ENCODE measurements at places on chromosomes 1 and 21.

GRCh38 chr1:111733992-111734341 lies 5.2 kb downstream of the INKA2 start:
- no peak for DNase-seq

- DNase-seq = no peak
These were observed 134.1 kb upstream of the RAB4A start for GRCh38 chr1:229136822-229137221.

DNA sequence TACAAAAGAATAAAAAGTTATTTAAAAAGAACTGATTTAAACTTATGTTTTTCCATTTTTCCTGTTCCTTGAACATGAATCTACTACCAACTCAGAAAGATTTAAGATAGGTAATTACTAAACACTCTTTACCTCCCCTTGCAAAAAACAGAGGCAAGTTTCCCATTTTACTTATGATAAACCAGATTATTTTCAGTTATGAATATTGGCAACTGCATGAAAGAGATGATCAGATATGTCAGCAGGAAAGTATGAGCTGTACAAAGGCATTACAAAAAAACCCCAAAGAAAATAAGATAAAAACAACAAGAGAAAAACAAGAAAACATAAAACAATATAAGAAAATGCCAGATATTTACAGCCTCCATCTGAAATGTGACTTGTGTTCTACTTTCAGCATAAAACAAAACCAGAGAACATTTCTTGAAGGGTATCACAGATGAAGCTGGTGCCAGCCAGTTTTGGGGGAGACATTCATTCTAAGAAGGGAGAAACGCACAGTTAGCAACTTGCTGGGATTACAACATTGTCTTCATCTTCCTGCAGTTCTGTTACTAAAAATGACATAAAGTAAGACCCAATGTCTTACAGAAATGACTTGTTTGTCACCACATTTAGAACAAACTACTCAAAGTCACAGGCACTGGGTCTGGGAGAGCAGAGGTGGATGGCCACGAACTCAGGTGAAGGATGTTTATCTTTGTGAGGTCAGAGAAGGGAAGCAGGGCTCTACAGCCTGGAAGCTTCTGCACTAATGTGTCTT lies 19.1 kb downstream of the ZC3H12A start:
- no peak for DNase-seq

- DNase-seq = no peak
These were observed 41.9 kb downstream of the ASTN1 start for GRCh38 chr1:177122461-177123251.

DNA sequence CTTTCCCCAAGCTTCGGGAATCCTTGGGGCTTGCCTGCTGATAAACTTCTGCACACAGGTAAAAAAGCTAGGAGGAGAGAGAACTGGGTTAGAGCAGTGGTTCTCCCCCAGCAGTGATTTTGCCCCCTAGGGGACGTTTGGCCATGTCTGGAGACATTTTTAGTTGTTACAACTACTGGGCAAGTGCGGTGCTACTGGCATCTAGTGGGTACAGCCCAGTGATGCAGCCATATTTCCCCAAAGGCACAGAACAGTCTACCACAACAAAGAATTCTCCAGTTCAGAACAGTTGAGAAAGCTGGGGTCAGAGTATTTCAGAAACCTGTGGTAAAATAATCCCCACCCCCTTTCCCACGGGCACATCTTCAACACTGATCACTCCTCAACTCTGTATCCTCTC lies 41.3 kb downstream of the LRRC71 start:
- peak; percentile 37 for DNase-seq

- DNase-seq = peak; percentile 36
These were observed at the start of gene ARHGEF16 for GRCh38 chr1:3453891-3454810. Gene ARHGEF16 (plus strand): TSS chr1:3454665. CDS start chr1:3463085, 8,420 bp downstream.

DNA sequence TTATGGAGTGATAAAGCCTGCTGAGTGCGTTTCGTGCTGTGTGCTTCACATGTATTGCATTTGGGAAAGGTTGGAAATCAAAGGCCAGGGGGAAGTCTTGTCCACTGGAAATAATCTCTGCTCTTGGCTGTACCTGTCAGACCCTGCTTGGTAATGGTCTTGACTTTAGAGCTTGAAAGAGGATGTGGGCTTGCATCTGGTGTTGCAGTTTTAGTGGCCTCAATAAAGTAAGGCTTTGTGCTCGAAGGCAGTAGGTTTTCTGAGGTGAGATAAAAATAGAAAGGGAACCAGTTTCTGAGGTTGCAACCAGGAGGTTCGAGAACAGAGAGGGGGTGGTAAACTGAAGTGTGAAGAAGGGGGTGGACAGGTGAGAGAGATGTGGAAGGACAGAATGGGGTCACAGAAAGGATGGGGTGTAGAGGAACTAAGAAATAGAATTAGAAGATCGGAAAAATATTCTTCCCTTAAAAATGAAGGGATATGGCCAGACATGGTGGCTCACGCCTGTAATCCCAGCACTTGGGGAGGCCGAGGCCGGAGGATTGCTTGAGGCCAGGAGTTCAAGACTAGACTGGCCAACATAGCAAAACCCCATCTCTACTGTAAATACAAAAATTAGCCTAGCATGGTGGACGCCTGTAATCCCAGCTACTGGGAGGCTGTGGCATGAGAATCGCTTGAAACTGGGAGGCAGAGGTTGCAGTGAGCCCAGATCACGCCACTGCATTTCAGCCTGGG lies 1.5 kb downstream of the S100PBP start:
- peak; percentile 22 for DNase-seq

DNA sequence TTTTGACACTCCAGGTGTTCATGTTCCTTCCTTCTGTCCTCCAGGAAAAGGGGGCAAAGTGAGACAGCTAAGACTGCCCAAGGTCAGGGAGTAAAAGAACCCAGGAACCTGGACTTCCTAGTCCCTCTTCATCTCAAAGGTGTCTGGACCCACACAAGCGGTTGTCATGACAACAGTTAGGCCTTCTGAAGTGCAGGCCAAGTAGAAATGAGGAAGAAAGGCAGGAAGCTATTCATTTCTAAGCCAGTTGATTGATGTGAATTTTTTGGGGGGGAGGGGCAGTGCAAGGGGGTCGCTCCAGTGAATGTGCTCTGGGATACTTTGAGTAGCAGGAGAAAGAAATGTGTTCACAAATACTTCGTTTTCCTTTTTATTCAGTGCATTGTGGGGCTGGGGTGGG lies 114.3 kb downstream of the NAV1 start:
- no peak for DNase-seq

DNA sequence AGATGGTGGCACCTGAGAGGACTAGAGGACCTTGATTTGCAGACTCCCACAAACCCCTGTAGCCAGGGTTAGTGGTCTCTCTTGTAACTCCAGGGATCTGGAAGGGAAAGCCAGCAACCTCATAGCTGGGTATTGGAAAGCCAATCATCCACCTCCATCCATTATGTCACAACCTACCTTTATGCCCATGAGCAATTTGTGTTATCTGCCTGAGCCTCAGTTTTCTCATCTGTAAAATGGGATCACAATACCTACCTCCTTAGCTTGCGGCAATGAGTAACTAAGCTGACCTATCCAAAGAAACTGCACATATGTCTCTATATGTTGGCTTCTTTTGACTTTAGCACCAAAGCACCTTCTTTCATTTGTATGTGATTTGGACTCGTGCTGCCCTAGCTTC lies 14.5 kb downstream of the DLGAP3 start:
- DNase-seq = no peak

DNA sequence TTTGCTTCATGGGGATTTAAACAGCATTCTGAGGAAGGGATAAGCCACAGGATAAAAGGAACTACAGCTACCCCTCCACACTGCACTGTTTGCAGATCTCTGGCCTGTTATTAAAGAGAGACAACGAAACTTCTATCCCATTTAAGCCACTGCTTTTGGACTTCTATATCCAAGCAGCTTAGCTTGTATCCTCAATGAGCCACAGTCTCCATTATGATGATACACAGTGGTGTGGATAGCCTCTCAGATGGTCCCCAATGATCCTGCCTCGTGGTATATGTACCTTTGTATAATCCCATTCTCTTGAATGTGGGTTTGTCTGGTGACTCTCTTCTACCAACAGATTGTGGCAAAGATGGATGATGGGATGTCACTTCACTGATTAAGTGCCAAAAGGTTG lies 36.0 kb upstream of the MARK1 start:
- DNase-seq = no peak

GRCh38 chr1:170063109-170063826 lies 11.2 kb downstream of the KIFAP3 start:
- no peak for DNase-seq

DNA sequence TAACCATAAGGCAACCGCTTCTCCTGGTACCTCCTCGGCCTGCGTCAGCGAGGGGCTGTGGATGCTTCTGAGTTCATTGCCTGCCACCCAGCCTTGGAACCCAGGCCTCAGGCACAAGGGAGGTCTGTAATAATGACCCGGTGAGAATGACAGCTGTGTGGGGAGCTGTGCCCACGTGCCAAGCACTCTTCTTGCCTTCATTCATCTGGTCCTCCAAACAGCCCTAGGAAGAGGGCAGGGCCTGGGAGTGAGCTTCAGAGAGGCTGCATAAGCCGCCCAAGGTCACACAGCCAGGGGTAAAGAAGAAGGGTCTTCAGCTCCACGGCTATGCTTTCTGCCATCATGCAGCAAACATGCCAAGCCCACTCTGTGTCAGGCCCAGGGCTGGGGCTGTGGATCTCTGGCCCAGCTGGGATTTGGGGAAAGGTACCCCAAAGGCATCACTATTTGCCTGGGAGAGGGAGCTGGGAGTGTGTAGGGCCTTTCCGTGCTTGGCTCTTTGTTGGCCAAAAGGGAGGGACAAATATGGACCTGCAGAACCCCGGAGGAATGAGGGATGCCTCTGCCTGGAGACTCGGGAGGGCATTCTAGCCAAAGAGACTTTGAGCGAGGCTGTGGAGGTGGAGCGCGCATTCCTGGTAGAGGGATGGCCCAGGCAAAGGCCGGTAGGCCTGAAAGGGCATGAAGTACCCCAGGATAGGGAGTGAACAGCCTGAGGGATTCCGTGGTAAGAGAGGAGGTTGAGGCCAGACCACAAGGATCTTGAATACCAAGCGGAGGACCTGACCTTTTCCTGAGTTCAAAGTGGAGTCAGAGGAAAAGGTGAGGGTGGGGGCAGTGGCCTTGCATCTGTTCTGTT lies 10.1 kb upstream of the EDN2 start:
- DNase-seq = no peak

DNA sequence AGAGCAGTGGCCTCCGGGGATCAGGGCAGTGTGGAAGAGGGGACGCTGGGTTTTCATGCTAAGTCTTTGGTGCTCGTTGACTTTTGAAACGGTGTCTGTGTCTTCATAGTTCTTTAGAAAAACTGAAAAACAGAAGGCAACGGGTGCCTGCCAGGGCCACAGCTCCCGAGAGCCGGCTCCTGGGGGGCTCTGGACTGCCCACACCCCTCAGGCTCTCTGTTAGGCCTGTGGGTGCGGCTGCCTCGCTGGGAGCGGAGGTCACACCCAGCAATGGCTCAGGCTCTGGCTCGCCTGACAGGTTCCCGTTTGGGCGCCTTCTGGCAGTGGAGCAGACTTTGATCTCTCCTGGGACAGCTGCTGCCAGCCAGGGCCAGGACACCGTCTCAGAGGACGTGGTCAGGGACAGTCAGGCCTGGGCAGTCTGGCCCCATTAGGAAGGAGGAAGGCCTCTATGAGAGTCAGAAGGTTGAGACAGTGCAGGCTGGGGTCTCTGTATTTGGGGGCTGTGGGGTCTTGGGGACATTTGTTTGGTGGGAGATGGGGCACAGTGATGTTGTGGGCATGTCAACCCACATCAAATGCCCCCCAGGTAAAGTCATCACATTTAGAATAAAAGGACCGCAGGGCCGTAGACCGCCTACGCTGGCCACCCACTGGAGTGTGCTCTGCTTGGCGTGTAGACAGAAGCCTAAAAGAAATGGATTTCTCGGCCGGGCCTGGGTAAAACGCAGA lies 5.6 kb downstream of the ARHGEF16 start:
- no peak for DNase-seq

GRCh38 chr1:96048572-96049212 lies 672.9 kb upstream of the PTBP2 start:
- no peak for DNase-seq

DNA sequence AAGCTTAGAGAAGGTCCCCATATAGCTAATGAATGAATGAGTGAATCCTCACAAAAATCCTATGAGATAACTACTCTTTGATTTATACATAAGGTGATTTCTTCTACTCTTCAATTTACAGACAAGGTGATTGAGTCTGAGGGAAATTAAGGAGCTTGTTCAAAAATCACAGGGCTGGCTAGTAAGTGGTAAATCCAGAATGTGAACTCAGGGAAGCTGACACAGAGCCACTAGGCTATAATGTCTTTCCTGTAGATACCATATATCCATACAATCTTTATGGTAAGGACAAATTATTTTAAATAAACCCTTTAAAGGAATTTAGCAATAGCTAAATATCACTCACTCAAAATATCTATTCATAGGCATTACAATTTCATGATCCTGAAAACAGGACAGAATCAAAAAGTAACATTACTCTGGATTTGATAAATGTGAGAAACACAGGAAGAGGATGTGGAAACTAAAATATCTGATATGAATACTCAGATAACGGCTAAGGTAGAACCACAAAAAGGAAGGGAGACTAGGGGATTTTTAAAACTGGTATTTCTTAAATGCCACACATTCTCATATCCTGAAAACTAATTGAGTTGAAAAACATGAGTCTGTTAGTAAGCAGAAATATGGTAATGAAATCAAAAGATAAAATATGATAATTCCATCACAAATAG lies 108.2 kb downstream of the NBPF12 start:
- DNase-seq = peak; percentile 1

DNA sequence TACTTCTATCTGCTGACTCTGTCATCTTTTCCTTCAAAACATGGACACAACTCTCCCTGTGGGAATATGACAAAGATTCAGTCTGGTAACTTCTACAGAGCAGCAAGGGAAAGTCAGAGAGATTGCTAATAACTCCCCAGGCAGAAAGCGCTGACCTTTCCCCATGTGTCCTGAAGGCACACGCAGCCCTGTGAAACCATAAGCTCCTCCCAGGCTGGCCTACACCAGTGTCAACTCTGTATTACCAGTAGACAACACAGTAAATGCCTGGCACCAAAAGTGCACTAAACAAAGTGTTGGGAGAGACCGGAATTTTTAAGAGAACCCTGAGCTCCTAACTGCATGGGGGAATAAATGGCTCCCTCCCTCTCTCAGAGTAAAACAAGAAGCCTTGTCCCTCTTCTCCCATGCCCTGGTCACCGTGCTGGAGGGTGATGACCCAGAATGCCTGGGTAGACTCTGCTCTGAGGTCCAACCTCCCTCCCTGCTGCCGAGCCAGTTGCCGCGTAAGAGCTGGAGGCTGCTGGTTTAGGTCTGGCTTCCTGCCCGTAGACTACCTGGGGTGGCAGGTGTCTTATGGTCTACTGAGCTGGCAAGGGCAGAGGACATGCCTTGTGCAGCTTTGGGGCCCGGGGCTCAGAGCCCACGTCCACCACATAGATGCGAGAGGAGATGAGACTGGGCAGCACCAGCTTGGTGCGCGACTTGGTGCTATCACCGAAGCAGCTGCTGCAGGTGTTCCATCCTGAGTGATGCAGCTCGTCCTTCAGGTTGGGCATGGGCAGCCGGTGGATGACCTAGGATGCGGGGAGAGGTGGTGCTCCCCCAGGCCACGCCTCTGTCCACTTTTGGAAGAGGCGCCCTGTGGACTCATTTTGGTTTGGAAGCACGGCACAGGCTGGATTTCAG lies 3.9 kb downstream of the SELENBP1 start:
- DNase-seq = no peak

Measured in CD4-positive, alpha-beta memory T cell (primary cell).